ENCODE measurements at places on chromosomes 16 and 17.

- no peak for DNase-seq
Measured at GRCh38 chr16:16033208-16033717, 83.8 kb downstream of the ABCC1 start.

DNA sequence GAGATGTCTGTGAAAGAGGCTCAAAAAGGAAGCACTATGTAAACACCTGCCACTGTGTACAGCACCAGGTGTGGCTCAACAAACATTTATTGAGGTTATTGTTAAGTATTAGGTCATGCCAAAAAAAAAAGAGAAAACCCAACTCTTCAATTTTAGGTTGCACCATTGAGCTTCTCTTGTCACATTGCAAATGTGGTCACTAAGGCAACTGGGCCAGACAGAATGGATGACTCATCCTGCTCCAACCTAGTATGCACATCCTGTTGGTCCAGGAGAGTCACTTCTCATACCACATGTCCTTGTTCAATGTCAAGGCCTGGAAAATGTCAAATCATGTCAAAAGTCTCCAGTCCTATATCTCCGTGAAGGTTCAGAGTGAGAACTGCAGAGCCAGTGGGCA is 25.0 kb downstream of the HOXB1 start:
- DNase-seq, result no peak

GRCh38 chr17:7553356-7553755 is 4.5 kb downstream of the TNFSF12 start:
- no peak for DNase-seq

DNA sequence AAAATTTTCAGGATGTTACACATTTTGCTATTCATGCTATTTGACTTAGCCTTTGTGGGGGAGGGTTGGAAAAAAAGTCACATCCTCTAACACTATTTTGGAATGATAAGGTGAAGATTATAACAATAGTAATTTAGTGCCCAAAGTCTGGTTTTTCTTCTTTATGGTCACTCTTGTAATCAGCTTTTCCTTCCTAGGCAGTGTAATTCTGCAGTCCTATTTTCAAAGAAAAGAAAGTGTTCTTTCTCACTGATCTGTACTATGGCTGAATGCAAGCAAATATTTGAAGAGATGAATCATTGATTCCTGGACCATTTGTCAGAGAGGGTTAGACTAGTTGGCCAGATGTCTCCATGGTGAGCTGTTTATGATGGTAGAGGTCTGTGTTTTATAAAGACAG is 8.4 kb downstream of the RSPRY1 start:
- no peak for DNase-seq

DNA sequence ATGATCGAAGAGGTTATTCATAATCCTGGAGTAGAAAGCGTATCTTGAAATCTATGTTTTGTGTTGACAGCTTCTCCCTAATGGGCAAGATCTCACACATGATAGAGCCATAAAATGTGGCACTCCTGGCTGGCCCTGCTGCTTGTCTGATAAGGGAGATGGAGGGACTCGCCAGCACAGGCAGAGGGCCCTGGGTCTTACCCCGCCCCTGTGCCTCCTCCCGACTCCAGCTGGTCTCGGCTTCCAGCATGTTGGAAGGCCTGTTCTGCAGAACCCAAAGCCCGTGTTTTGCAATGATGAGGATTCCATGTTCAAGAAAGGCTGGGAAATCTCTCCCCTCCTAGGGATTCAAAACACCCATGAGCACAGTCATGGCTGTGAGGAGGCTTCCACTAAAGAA is 106.7 kb upstream of the SDK2 start:
- DNase-seq, result no peak

- DNase-seq, result no peak
Measured at GRCh38 chr16:79195938-79196337, 404.6 kb downstream of the MAF start.

GRCh38 chr16:46911038-46911437 is 26.9 kb downstream of the GPT2 start:
- no peak for DNase-seq

DNA sequence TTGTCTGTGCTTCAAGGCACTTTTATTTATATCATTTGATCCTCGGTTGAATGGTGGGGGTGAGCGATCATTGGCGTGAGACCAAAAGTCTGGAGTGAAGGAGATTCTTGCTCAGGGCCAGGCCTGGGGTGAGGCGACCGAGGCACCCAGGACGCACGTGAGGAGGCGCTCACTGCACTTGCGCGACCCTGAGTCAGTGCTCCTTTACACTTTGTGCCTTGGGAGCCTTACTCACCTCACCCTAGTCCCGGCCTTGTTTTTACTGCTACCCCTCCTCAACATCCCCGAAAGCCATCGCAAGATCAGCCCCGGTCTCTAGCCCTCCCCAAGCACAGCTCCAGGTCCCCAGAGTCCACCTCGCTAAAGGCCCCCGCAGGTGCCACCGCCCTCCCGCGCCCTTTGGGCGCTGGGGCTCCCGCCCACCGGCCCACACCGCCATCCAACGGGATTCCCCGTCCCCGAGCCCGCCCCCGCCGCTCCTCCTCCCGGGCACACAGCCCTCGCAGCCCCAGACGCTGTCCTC is 496 bp downstream of the EZH1 start:
- peak; percentile 61 for DNase-seq

- DNase-seq, result no peak
Measured at GRCh38 chr16:30838876-30839471, 52.0 kb upstream of the ZNF629 start.

GRCh38 chr16:56399486-56399885 is 25.9 kb downstream of the AMFR start:
- DNase-seq, result no peak

GRCh38 chr17:41513168-41513547 is 5.5 kb downstream of the KRT15 start:
- DNase-seq, result no peak

GRCh38 chr17:67555855-67556254 is 161.9 kb upstream of the NOL11 start:
- no peak for DNase-seq

DNA sequence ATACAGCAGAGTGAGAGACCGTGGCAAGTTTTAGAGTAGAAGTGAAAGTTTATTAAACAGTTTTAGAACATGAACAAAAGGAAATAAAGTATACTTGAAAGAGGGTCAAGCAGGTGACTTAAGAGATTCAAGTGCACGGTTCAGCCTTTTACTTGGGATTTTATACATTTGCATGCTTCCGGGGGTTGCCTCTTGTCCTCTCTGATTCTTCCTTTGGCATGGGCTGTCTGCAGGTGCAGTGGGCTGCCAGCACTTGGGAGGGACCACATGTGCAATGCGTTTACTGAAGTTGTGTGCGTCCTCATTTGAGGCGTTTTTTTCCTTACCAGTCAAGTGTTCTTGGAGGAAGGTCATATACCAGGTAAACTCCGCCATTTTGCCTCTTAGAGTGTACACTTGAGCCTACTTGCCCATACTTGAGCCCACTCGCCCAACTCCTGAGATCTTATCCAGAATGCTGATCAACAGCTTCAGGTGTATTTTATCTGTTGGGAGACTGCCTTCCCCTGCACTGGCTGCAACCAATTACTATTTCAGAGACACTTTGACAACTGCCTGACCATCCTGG is 195.2 kb downstream of the IRX5 start:
- no peak for DNase-seq

GRCh38 chr16:544517-544916 is 15.7 kb upstream of the PRR35 start:
- no peak for DNase-seq

- no peak for DNase-seq
Measured at GRCh38 chr16:27642756-27643155, 92.8 kb downstream of the KATNIP start.
